AG08396 (cell line): ENCODE measurements at places on chromosomes 1 and 21.

- no peak for DNase-seq
Measured at GRCh38 chr21:25234857-25235801, 372.2 kb downstream of the MRPL39 start.

- DNase-seq: peak; percentile 24
Measured at GRCh38 chr1:17875882-17876280, 120.7 kb downstream of the ACTL8 start.

GRCh38 chr1:54892586-54892985 is 5.6 kb upstream of the DHCR24 start:
- no peak for DNase-seq

DNA sequence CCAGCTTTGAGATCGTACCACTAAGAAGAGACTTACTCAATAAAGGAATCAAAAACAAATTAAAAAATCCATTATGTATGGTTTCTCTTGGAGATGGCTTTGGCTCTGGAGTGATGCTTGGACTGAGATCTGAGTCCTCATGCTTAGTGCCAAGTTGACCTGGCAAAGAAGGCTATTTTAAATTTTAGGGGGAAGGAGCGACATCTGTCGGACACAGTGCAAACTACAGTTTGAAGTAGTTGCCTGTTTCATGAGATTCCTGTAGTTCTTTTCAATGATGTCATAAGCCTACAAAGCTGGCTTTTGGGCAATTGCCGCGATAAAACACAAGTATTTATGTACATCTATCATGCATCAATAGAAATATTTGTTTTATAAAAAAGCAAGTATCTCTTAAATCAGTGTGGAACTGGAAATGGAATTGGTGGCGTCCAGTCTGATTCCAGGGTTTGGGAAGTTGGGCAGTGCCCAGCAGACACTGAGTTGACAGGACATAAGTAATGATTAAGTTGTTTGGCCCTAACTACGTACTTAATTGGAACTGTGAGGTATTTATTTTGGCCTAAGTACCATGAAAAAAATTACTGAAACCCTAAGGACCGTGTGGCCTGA is 50.0 kb downstream of the TBCE start:
- peak; percentile 82 for DNase-seq

- peak; percentile 57 for DNase-seq
Measured at GRCh38 chr21:32611471-32611997, 643 bp downstream of the CFAP298 start.

DNA sequence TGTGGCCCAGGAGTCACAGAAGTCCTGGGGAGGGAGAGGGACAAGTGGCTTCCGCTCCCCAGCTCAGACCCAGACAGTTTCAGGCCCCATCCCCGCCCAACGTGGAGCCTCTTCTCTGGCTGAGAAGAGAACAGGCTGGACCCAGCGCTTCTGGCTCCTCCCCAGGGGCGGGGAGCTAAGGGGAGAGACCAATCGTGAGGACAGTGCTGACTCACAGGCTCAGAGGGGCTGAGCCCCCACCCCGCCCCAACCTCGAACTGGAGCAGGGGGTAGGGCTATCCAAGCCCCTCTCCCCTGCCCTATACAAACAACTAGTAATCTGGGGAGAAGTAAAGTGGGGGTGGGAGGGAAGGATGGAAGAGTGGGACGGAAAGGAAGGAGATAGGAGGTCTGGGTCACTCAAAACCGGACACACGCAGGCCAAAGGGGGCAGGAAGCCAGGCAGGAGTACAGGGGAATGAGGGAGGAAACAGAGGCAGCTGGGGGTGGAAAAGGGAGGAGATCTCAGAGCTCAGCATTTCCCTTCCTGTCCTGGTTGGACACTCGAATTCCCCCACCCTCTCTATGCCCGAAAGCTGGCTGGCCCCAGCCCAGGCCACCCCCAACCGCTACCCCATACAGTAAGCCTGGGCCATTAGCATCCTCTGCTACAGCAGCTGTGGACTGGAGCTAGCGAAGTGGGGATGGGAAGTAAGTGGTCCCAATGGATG is at the start of gene SHC1:
SHC1 (minus strand) TSS at position 117 of the 710 bp plus-strand sequence. CDS start 221 bp downstream, outside the sequence.
- DNase-seq: peak; percentile 91

- DNase-seq: no peak
Measured at GRCh38 chr1:152164517-152165136, 5.6 kb upstream of the RPTN start.

GRCh38 chr1:114755006-114755931 is 2.5 kb downstream of the CSDE1 start:
- DNase-seq: no peak

DNA sequence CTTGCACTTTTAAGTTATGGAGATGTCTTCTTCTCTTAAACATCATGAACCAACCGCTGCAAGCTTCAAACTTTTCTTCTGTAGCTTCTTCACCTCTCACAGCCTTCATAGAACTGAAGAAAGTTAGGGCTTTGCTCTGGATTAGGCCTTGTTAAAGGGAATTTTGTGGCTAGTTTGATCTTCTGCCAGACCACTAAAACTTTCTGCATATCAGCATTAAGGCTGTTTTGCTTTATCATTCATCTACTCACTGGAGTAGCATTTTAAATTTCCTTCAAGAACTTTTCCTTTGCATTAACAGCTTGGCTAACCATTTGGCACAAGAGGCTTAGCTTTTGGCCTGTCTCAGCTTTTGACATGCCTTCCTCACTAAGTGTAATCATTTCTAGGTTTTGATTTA is 43.0 kb upstream of the RGL1 start:
- no peak for DNase-seq

- DNase-seq: no peak
Measured at GRCh38 chr1:93475681-93476080, 27.8 kb downstream of the FNBP1L start.

- DNase-seq: no peak
Measured at GRCh38 chr1:58746757-58747156, 37.1 kb downstream of the JUN start.

GRCh38 chr1:97693601-97694000 is 227.2 kb downstream of the DPYD start:
- DNase-seq: no peak

DNA sequence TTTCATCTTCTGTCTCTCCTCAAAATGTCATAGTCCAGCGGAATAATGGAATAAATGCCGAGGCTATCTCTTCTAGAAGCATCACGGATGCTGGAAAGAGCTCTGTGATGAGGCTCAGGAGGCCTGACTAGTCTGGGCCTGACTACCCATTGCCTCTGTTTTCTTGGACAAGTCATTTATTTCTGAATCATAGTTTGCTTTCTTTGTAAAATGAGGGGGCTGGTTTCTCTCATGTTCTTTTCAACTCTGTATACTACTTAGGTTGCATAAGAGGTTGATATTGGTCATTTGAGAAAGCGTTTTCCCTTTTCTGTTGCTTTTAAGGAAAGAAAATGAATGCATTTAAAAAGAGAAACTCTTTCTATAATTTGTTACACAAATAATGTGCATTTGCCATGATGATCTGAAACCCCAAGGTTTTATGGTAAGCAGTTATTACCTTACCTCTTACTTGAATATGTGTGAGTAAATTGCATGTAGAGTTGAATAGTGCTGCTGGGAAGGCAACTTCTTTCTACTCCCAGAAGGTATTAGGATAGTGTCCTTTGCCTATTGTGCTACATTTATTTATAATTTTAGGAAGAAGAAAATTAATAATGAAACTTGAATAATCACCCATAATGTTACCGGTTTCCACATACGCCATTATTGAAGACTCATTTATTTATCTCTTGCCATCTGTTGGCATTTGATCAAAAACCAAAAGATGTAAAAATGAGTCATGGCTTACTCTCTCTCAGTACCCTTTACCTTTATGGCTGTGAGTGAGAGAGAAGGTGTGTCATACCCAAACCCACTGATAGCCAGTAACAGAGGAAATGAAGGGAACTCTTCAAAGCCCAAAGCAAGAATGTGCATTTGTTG is 179.1 kb downstream of the FASLG start:
- DNase-seq: no peak

DNA sequence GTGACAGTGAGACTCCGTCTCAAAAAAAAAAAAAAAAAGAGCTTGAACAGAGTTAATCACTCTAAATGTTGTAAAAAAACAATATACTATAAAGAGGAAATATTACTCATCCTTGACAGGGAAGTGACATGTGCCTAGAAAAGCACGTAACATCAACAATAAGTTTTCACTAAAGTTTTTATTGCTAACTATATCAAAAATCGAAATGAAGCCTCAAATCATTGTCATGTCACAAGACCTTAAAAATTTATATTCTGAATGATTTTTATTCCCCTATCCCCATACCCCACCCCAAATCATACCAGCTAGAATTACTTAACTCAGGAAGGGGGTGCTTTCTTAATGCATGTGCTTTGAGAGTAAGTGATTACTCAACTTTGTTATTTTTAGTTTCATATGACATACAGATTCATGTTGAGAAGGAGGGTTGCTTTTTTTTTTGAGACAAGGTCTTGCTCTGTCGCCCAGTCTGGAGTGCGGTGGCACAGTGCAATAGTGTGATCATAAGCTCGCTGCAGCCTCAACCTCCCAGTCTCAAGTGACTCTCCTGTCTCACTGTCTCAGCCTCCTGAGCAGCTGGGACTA is 53.6 kb upstream of the MUTYH start:
- DNase-seq: no peak

DNA sequence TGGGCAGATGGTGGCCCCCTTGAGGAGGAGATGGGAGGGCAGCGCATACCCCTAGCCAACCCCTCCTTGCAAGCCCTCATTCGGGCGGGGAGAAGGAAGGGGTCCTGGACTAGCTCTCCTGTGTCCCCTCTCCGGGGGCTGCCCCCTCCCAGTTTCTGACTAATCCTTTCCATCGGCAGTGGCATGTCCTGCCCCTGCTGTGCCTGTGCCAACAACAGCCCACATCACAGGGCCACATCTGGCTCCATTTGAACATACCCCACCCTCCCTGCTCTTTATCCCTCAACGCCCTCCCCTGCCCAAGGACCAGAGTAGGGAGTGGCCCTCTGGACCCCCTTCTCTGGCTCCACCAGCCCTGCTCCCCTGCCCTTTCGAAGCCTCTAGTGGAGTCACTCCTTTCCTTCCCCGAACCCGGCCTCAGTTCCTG is 11.0 kb upstream of the LMNA start:
- DNase-seq: peak; percentile 74

DNA sequence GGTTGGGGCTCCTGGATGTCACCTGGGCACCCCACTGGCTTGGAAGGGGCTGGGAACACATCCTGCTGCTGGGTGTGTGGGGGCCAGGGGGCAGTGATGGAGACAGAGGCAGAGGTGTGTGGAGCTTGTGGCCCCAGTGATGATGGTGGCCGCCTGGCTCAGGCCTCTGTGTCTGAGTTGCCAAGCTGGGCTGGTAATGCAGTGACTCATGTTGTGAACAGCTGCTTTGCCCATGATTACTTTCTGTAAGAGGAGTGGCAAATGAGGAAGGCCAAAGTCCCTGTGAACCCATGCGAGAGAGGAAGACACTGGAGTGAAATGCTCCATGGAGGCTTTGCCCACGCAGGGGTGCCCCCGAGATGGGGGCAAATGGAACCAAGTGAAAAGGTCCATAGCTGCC is 86.8 kb downstream of the KCNJ6 start:
- DNase-seq: peak; percentile 55

DNA sequence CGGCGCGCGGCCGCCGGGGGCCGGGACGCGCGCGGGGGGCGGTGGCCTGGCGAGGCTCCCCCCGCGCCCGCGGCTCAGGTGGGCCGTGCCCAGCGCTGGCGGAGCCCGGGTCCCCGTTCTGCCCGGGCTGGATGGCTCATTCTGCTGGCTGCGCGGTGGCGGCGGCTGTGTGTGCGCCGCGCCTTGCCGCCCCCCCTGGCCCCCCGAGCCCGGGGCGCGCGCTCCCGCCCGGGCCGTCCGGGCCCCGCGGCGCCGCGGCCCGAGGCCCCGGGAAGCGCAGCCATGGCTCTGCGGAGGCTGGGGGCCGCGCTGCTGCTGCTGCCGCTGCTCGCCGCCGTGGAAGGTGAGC is at the start of gene EPHB2:
EPHB2 (plus strand) TSS at position 139 of the 349 bp plus-strand sequence; CDS start at position 283, 144 bp downstream.
- DNase-seq: peak; percentile 92

DNA sequence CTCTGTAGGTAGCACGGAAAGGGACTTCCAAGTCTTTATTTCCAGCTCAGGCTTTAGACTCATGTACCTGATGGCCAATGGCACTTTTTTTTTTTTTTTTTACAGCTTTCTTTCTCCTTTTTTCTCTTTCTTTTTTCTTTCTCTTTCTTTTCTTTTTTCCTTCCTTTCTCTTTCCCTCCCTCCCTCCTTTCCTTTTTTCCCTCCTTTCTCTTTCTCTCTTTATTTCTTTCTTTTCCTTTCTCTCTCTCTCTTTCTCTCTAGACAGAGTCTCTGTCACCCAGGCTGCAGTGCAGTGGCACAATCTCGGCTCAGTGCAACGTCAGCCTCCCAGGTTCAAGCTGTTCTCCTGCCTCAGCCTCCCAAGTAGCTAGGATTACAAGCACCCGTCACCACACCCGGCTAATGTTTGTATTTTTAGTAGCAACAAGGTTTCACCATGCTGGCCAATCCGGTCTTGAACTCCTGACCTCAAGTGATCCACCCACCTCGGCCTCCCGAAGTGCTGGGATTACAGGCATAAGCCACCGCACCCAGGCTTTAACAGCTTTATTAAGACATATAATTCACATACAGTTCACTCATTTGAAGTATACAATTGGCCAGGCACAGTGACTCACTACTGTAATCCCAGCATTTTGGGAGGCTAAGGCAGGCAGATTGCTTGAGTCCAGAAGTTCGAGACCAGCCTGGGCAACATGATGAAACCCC is 5.1 kb upstream of the DCAF8 start:
- no peak for DNase-seq

DNA sequence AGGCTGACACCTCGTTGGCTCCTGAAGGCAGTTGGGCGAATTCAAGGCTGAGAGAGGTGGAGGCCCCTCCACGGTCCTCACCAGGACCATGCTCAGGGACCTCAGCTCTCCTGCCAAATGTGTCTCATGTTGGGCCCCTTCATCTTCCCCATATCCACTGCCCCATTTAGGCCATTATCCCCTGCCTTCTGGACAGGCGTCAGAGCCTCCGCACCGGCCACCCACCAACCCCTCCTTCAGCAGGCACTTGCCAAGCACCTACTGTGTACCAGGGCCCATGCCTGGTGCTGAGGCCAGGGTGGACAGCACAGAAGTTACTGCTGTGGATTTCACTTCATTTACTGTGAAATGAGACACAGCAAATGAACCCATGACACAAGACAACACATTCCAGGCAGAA is 325.8 kb downstream of the MATN1 start:
- DNase-seq: no peak

GRCh38 chr1:36866169-36866814 is 168.0 kb downstream of the GRIK3 start:
- no peak for DNase-seq

DNA sequence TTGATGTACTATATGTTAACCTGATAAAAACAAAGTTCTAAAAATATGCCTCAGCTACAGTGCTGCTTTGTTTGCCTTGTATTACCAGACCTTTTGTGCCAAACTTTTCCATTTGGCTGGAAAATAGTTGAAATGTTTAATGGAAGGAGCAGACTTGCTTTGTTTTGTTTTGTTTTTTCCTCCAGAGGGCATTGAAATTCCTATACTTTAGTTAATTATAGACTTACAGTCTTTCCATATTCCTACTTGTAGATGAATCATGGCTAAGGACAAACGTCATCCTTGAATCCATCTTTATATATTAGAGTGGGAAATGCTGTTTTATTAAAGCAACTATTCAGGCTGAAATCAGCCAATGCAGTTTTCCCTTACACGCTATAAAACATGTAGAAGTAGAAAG is 6.7 kb downstream of the CAP1 start:
- DNase-seq: no peak

- peak; percentile 32 for DNase-seq
Measured at GRCh38 chr1:14835725-14836124, 237.2 kb downstream of the KAZN start.

GRCh38 chr1:230832476-230832875 is 35.8 kb downstream of the C1orf198 start:
- DNase-seq: no peak
